ENCODE measurements at places on chromosomes 13 and 19.

- no peak for DNase-seq
These were observed 346.4 kb downstream of the FGF9 start for GRCh38 chr13:22017226-22017625.

- DNase-seq = peak; percentile 32
These were observed 25.7 kb downstream of the SH3GL1 start for GRCh38 chr19:4374498-4375163.

GRCh38 chr19:41808663-41809566 lies 12.5 kb downstream of the CEACAM3 start:
- no peak for DNase-seq

GRCh38 chr19:12202250-12202649 lies 39.4 kb downstream of the ZNF136 start:
- DNase-seq = no peak

- DNase-seq = no peak
These were observed 1815.9 kb downstream of the PCDH9 start for GRCh38 chr13:65414187-65414586.

DNA sequence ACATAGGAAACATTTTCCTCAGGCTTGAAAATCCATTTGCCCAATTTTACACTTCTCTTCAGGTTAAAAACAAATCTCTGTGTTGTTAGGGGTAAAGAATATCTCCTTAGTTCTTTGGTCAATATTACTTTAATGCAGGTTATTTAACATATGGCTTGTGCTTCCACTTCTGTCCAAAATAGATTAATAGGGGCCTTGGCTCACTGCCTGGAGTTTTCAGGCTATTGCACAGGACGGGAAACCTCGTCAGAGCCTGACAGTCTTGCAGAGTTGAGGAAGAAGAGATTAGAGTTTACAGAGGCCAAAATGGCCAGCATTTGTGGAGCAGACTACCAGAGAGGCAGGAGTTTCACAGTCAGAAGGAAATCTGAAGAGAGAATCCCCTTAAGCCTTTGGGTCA lies 863.9 kb upstream of the GPC6 start:
- DNase-seq = no peak

GRCh38 chr19:788983-789700 lies 8.1 kb upstream of the PTBP1 start:
- DNase-seq = no peak

DNA sequence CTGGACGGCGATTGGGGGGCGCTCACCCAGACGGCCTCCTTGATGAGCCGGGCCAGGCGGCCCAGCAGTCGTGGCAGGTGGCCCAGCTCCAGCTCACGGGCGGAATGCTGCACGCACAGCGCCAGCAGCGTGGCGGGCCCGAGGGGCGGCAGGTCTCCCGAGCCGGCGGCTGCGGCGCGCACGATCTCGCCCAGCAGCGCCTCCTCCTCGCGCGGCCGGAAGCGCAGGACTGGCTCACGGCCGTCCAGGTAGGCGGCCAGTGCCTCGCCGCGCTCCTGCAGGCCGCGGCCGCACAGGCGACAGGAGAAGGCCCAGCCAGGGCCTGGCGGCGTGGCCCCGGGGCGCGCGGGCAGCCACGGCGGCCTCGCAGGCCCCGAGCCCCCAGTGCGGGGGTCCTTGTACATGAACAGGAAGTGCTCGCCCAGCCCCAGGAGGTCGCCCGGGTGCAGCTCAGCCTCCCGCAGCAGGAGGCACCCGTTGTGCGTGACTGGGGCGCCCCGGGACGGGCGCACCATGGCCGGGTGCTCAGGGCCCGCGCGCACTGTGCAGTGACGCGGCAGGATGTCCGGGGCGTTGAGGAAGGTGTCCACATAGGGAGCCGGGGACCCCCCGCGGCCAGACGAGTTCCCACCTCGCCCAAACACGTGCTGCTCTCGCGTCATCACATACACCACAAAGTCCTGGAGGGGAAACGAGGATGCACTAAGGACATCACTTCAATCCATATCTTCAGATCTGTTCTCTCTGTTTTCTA lies 9.6 kb upstream of the MAMSTR start:
- DNase-seq = no peak

GRCh38 chr19:53881482-53882390 lies at the start of gene PRKCG:
Gene PRKCG, plus strand, starts transcription at chr19:53882197. Its CDS starts 298 bp downstream, at chr19:53882495.
- DNase-seq = no peak

DNA sequence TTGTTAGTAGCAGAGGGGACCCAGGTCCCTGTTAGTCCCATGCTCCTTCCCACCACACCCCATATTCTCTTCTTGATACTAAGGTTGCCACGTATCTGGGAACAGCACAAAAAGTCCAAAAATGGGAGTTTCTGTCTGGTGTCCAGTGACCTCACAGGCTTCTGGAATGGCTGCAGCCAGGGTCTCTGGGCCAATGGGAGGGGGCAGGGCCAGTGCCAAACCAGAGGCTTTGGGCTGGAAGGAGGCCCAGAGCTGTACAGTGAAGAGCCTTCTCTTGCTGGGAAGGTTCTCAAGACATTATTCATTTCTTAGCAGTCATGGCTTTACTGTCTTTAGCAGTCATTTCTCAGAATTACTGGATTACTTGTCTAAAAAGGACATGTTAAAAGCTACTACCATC lies 119.2 kb downstream of the FRY start:
- no peak for DNase-seq

GRCh38 chr13:96053003-96053703 lies at the start of gene UGGT2:
Gene UGGT2, minus strand, starts transcription at chr13:96053401. Its CDS starts 89 bp downstream, at chr13:96053312.
- DNase-seq = peak; percentile 81

DNA sequence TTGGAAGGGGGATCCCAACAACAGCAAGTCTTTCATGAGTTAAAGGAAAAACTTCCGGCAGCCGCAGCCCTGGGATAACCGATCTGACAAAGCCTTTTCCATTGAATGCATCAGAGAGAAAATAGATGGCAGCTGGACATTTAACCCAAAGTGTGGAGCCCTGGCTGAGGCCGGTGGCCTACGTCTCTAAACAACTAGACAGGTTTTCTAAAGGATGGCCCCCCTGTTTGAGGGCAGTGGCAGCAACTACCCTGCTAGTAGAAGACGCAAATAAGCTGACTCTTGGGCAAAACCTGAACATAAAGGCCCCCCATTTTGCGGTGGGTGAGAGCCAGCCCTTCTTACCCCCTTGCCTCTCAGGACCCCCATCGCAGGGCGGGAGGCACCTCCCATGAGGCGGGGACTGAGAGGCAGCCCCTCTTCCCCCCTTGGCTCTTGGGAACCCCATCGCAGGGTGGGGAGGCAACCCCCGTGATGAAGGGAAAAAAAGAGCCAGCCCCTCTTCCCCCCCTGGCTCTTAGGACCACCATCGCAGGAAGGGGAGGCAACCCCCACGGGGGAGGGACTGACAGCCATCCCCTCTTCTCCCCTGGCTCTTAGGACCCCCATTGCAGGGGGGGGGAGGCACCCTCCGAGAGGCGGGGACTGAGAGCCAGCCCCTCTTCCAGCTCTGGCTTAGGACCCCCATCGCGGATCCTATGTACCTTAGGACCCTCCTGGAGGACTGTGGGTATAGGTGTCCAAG lies 2422.9 kb upstream of the PCDH20 start:
- no peak for DNase-seq

DNA sequence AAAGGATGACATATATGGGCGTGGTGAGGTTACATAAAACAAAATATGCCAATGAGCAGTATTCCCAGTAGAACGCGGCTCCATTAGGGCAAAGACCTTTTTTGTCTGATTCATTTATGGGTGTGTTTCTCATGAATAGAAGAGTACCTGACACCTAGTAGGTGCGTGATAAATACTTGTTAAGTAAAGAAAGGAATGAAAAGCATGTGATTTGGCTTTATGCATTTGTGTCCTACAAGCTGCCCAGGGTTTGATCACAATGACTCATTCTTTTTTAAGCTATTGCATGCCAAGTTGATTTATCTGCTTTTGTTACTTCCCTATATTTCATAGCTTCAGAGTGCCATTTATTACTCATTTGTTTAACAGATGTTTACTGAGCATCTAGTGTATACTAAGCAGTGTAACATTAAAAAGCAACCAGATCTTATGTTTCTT lies 19.1 kb upstream of the KCTD4 start:
- peak; percentile 61 for DNase-seq

DNA sequence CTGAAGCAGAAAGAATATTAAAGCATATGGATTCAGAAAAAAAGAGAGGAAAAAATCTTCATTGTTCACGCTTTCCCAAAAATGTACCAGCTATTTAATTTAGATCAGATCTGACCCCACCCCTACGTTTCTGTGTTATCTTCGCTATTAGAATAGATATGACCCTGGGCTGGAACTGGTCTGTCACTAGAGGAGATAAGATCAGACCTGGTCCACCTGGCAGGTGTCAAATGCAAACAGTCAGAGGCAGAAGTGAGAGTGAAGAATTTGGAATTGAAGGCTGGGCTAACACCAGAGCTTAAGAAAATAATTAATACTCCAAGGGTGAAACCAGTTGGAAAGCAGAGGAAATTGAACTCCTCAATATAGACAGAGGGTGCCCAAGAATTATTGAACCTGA lies 30.0 kb upstream of the MBNL2 start:
- no peak for DNase-seq

- no peak for DNase-seq
These were observed 259.4 kb upstream of the DACH1 start for GRCh38 chr13:72126424-72126823.

DNA sequence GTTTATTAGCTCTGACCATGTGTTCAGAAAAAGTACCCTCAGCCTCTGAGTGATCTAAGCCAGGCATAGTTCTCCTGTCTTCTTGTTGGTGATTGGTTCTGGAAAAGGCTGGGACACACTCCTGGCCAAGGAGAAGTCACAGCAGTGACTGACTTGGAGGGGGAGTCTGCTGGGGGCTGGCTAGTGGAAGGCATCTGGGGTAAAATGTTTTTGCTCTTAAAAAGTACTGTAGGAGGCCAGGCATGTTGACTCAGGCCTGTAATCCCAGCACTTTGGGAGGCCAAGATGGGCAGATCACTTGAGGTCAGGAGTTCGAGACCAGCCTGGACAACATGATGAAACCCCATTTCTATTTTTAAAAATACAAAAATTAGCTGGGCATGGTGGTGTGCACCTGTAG lies 21.7 kb downstream of the FAM187B start:
- DNase-seq = no peak

GRCh38 chr13:52118595-52118994 lies 10.3 kb downstream of the NEK5 start:
- DNase-seq = no peak

Data from fibroblast of skin of left quadriceps (primary cell).